ENCODE measurements at places on chromosomes 11 and 22.

GRCh38 chr11:45939836-45940235 is 17.4 kb downstream of the LARGE2 start:
- DNase-seq: no peak

DNA sequence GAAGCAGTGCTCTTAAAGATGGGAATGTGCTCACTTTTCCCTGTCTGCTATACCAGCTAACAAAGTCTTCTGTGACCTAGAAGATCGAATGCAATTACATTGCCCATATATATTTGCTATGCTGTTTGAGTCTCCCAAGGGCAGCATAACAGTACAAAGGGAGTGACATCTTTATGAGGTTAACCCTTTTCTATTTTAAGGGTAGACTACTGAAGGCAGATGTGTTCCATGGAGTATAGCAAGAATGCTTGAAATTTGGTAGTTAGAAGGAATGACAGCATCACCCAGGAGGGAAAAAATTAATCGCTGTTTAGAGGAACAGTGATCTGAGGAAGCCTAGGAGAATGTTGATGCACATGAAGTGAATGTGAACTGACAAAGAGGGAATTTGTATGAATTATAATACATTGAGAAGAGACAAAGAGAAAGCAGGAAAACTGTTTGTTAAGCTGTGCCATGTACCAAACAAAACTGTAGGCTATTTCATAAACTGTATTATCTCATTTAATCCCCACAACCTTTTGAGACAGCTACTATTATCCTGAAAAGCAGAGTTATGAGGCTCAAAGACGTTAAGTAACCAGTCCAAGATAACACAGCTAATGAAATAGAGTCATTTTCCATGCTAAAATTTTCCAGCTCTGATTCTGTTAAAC is 13.0 kb downstream of the MAML2 start:
- DNase-seq: no peak

DNA sequence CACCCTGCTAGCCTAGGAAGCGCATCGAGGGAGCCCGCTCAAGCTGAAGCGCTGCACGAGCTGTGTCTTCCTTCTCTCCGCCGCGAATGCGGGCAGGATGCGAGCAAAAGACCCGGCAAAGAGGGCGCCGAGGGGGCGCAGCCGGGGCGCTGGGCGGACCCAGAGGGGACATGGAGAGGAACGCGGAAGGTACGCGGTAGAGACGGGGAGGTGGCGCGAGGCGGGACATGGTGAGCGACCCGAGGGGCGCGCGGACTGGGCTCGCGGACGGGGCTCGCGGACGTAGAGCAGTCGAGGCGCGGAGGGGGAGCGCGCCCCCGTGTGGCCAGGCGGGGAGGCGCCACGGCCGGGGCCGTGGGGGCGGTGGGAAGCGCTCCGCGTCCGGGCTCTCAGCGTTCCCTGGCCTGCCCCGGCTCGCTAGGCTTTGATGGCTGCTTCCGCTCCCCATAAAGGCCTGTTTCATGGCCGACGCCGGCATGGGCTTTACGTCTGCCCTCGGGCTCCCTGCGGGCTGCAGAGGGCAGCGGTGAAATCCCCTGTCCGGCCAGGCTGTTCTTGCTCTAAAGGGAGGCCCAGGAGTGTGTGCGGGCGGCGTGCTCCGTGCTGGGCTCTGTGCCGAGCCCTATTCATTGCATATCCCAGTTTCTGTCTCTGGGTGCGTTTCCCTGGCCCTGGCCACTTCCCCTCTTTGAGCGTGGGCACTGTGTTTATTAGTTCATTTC is 31.2 kb upstream of the TRIM29 start:
- peak; percentile 21 for DNase-seq

- DNase-seq: no peak
These were observed 7.3 kb downstream of the RASSF10 start for GRCh38 chr11:13016415-13016814.

DNA sequence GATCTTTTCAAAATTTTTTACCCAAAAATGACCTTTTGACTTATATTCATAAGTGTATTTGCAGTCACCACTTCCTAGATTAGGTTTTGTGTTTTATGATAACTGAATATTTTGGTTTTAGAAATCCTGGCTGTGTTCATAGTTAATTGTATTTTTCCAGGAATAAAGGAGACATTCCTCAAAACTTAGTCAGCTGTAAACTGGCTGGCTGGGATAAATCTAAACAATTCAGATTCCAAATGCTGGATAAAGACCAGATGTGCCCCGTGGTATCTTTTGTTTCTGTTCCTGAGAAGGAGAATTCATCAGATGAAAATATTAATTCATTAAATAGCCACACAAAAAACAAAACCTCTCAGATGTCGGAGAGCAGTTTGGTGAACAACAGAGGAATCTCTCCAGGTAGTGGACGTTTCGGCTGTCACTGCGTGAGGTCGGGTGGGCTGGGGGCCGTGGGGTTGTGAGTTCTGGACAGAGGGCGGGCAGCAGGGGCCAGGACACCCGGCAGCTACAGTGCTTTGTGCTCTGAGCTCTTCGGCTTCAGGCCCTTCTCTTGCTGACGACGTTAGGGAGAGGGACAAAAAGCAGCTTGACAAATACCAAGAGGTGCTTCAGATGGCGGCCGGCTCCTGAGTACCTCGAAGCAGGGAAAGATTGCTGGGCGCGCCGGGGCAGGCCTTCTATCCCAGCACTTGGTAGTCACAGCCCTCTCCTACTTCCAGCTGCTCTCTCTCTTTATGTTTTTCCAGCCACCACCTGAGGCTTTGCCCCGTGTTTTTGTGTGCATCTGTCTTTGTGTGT is 24.6 kb downstream of the MOV10L1 start:
- no peak for DNase-seq

DNA sequence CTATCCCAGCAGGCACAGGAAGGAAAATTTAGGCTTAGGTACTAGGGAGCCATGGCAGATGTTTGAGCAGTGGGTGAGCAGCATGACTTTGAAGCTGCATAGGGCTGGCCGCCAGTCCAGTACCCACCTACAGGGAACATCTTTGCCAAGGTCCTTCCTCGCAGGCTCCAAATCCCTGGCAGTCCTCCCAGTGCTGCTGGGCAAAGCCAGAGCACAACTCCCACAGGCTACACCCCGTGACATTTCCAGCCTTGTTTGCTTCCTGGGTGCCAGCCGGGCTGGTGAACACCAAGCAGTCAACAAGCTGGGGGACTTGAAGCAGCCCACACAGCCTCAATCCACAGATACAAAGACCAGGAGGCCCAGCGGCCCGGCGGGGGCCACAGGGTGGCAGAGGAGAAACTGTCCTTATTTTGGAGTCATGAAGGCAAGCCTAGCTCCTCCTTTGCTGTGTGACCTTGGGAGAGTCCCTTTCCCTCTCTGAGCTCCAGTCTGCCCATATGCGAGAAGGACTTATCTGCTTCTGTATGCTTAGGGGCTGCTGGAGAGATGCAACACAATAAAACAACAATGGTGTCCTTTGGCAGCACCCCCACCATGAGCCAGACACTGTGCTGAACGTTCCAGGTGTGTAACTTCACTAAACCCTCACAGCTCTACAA is 28.0 kb downstream of the TPST2 start:
- DNase-seq: no peak

GRCh38 chr11:89175796-89176195 is 1.9 kb upstream of the TYR start:
- DNase-seq: no peak

DNA sequence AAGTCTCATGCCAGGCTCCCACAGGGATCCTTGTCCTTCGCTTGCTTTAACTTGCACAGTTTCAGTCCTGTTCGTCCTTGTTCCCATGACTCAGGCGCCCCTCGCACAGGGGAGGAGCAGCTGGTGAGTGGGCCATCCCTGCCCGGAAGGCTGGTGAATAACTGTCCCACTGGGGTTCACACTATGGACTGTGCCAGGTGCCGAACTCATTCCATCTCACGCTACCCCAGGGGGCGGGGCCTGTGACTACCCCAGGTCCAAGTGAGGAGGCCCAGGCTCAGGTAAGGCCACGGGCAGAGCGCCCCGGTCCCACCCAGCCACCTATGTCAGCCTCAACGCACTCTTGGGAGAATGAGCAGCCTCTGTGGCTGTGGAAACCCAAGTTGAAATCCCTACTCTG is 7.2 kb upstream of the CARD10 start:
- DNase-seq: no peak

GRCh38 chr22:23693979-23694680 is 3.3 kb downstream of the RGL4 start:
- no peak for DNase-seq

DNA sequence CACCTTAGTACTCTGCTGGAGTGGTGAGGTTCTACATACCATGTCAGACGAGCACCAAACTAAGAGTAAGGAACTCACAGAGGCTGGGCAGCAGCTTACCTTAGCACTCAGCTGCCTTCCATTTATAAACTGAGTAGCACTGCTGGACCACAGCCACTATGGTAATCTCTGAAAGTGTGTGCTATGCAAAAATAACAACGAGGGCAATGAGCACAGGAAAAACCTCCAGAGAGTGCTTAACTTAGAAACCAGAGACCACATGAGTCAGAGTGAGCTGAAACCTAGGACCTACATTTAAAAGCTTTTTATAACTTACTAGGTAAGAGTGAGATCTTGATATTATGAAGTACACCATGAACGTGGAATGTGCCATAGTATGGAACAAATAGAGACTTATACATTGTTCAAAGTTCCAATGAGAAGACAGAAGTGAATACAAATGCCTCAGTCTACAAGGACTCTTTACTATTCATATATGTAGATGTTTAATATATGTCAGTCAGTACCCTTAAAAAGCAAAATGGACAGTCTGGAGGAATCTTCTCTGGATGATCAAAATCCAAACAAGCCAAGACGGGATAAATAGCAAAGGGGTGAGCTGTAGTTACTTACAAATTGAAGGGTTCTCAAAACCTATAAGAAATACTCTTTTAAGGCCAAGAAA is 17.2 kb upstream of the CD59 start:
- DNase-seq: no peak

DNA sequence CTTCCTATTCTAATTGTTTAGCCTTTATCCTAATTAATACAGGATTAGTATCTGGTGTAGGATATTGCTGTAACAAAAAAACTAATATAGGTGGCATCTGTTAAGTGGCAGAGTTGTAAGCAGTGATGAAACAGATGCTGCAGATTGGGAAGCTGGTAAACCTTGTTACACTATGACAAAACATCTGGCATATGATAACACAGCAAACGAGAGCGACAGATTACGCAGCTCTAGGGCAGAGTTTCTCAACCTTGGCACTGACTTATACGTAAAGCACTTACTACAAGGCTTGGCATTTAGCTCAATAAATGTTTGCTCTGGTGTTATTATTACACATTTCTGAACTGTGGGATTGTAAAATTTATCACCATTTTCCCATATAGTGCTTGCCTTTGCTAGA is 137.0 kb downstream of the ATG16L2 start:
- DNase-seq: no peak

DNA sequence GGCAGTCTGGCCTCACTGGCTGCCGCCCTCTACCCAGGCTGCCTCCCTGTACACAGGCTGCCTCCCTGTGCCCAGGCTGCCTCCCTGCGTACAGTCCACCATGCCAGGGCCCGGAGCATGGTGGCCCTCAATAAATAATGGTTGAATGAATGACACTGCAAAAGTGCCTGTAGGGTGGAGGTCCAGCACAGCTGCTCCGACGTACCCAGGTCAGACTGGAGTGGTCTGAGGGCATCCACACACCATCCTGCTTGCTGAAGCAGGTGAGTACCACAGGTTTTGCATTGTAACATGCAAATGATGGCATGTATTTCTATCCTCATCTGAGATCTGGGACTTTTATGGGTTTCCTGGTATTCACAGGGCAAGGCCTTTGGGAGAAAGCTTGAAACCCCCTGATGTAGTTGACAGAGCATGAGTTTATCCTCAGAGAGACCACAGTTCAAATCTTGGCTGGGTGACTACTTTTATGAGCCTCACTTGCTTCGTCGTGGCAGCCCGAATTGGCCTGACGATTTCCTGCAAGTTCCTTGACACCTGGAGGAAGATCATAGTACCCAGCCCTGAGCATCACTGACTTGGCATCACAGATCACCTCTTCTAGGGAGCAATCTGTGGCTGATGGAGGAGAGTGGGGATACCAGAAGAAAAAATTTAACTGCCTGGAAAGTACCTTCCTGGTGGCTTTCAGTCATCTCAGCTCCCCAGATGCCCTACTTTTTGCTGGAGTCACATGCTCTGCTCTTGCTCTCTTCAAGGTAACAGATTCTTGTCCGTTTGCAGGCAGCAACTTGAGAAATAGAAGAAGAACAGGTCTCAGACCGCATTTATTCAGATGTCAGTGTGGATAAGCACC is 16.0 kb upstream of the CYB5R3 start:
- no peak for DNase-seq

DNA sequence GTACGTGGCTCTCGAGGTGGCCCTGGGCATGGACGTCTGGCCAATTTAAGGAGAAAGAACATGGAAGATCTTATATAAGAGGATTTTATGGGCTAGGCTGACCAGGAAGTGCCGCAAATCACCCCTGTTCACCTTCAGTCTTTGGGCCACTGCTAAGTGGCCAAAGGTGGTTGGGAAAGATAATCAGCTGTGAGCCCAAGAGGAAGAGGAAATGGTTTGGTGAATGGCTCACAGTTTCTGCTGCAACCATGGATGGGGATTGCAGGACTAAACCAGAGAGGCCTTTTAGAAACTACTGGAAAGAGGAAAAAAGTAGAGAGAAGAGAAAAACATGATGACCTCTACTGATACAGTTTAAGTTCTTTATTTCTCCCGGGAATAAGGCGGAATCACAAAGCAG is 96.0 kb upstream of the ARHGAP20 start:
- DNase-seq: no peak

DNA sequence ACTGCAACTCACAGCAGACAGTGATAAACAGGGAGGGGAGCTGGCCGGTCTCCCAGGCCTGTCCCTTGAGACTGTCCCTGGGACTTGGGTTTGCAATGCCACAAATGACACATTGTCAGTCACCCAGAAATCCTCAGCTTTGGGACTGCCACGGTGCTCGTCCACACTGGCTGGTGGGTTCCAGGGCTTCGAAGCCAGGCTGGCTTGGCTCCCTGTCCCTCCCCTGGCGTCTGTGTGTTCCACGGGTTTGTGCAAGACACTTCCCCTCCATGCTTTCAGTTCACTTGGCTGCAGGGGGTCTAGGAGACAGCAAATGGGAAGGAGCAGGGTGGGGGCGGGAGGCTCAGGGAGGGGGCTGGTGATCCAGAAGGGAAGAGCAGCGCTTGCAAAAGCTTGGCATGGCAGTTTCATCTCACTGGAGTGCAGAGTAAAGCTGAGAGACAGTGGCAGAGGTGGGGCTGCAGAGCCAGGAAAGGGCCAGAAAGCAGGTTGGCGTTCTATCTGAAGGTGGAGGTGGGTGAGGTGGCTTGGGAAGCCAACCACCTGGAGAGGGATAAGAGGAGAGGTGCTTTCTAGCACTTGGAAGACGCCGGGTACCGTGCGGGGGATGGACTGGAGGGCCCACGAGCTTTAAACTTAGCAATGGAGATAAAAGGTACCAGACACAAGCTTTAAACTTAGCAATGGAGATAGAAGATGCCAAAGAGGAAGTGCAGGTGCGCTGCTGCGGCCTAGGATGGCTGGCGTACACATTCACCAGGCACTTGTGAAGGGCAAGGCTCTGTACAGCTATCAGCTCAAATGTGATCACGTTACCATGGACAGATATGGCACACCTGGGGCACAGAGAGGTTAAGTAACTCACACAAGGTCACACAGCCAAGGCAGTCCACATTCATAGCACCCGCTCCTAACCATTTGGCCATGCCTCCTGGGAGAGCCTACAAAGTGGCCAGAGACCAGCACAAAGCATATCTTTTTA is 86.4 kb upstream of the SHISAL1 start:
- no peak for DNase-seq

GRCh38 chr22:25365491-25366261 is 146.2 kb downstream of the CRYBB2 start:
- DNase-seq: no peak

GRCh38 chr11:40134820-40135570 is 1324.5 kb downstream of the LRRC4C start:
- DNase-seq: no peak
